Gastrocnemius medialis (tissue), 4 donors: ENCODE measurements at places on chromosomes 5 and 9. TPM values are rescaled to one million over a fixed set of nuclear protein-coding genes. Genes with fewer than 3 reads are reported as not detected.

The TAF11L5 gene
- not detected for total RNA-seq

DNA sequence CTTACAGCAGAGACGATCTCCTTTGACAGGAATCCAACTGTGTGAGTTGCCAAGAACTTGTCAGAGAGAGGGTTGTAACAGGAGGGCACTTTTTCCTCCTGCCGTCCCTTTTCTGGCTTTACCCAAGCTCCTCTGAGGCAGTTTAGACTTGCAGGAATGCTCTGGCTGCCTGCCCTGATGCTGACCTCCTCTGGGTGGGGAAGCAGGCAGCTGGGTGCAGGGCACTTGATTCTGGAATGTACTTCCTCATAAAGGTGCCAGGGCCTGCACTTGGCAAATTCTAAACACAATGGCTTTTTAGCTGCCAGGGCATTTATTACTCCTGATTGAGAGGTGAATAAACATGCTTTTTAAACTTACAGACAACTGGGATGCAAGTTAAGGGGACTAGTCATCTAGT lies 190.4 kb downstream of the EPB41L4A start:
- no peak for DNase-seq

DNA sequence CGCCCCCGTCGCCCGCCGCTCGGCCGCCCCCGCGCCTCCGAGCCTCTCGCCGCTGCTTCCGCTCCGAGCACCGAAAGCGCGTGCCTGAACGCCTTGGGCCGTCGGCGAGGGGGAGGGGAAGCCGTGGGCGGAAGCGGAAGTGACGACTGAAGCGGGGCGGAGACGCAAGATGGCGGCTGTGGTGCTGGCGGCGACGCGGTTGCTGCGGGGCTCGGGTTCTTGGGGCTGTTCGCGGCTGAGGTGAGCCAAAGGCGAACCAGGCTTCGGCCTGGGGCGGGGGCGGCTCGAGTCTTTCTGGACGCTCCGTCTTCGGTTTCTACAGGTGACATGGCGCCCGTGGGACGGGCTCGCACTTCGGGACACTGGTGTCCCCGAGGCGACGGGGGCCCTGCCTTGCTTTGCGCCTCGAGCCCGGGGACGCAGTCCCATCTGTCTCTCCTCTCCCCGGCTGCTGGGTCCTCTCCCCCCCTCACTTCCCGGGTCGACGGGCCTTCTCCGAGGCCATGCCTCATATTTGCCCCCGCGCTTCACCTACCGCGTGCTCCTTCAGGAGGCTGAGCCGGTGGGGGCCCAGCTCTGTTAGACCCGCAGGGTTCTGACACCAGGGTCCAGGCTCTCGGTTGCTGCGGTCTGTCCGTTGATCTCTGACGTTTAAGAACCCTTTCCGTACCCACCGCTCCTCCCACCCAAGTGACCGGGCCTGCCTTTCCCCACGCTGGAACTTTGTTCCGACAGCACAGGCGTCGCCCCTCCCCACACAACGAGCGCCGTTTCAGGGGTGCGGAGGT lies at the start of the genes ENTR1 and PMPCA:
Gene ENTR1, minus strand, starts transcription at position 115 of the 788 bp plus-strand sequence. CDS start 217 bp downstream, outside the sequence.
Gene PMPCA, plus strand, starts transcription at position 159 of the 788 bp plus-strand sequence. Its CDS starts 11 bp downstream, at position 170.
- peak; percentile 87 for DNase-seq

The FOXD4L6 gene
- total RNA-seq, result not detected

The ADAMTS13 gene
- total RNA-seq, result 1.6 TPM

The NSG2 gene
- not detected for total RNA-seq

The TMEM232 gene
- total RNA-seq, result not detected

The WDR31 gene
- 0.29 TPM for total RNA-seq

DNA sequence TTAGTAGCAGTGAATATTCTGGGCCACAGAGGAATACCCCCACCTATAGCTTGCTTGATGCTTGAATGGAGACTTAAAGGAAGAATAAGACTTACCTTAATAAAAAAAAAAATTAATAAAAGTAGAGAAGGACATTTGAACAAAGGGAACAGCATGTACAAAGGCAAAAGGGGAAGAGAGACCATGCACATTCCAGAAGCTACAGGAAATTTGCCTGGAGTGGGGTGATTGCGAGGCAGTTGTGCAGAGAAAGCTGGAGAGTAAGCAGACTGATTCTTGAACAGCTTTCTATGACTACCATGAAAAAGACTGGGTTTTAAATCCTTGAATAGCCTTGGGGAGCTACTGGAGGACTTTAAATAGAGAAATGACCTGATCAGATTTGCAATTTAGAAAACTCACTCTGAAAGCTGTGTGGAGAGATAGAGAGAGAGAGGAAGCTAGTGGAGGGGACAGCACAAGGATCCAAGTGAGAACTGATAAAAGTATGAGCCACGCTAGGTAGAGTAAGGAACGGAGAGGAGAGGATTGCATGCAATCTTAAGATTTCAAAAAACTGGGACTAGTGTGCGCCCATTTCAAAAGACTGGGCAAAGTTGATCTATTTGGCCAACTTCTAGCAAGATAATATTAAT lies 12.5 kb upstream of the SSBP2 start:
- DNase-seq, result no peak

DNA sequence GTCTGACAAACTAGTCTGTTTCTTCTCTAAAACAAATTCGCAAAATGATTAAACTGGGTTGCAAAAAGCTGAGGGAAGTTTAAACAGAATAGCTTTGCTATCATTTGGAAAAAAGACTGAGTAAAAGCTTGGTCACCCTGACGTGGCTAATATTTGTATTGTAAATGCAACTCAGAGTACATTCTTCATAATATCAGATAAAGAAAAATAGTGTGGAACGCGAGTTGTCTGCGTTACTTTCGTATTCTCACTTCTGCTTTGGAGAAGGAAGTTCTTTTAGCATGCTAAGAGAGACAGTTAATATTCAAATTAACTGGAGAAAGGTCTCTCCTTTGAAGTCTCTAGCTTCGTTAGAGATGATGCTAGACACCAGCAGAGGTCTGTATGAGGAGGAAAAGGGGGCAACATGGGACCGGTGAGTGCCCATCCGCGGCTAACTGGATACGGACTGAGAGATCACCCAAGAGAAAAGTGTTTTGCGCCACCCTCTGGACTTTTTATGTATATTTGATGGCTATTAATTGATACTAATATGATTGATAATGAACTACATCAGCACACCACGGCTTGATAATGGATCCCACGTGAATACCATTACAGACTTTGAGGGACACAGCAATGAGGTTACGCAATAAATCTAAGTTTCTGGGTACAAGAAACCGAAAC lies 2.9 kb upstream of the CNTRL start:
- no peak for DNase-seq

DNA sequence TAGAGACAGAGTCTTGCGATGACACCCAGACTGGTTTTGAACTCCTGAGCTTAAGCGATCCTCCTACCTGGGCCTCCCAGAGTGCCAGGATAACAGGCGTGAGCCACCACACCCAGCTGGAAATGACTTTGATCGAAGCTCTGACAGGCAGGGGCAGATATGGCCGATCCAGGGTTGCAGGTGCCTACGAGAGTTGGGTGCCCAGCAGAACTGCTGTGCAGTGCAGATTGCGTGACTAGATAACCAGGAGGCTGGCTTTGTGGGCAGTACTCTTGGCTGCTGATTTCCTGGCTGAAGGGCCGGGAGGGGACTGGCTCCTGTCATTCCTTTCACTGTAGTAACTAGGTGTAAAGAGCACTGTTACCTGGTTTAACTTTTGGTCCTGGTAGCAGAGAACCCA lies 11.8 kb downstream of the TBC1D13 start:
- no peak for DNase-seq

DNA sequence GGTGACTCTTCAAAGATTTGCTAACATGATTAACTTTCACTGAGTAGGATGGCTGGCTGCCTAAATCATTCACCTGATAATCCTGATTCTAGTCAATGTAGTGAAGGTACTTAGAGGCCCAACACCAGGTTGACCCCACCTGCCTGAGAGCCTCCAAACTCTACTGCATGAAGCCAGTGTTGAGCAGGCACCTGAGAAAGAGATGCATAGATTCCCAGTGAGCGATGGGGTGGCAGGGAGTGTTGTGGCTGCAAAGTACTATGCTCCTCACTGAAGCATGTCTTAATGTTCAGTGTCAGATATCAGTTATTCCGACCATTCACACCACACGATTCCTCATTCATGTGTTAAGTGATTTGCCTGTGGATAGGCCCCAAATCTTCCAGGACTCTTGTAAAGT lies 804.4 kb downstream of the TLE4 start:
- no peak for DNase-seq

The ACSL6 gene
- 0.29 TPM for total RNA-seq

DNA sequence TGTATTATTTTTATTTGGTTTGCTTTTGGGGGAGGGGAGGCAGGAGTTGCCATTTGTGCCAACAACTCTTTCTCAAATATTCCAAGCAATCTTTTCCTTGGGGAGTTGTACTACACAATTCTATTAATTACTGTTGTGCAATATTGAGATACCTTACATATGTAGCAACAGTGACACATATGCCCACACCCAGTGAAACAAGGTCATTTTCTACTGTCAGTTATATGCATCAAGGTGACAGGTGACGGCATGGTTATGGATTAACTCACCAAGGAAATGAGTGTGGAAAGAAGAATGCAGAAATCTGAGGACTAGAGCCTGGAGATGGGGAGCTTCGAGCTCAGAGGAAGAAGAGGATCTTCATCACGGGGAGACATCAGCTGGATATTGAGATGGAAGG lies 17.9 kb upstream of the MSMP start:
- no peak for DNase-seq

The PCDHB12 gene
- total RNA-seq, result 0.52 TPM

- no peak for DNase-seq
Measured at GRCh38 chr5:114390431-114390830, 28.6 kb downstream of the KCNN2 start.

The OMD gene
- total RNA-seq, result 1.5 TPM

- DNase-seq, result no peak
Measured at GRCh38 chr5:137714946-137715345, 20.9 kb downstream of the KLHL3 start.

The SH3PXD2B gene
- total RNA-seq, result 5.2 TPM

- no peak for DNase-seq
Measured at GRCh38 chr9:16197578-16198370, 644.9 kb downstream of the CCDC171 start.

- DNase-seq, result no peak
Measured at GRCh38 chr9:110298043-110298605, 39.5 kb downstream of the TXNDC8 start.

DNA sequence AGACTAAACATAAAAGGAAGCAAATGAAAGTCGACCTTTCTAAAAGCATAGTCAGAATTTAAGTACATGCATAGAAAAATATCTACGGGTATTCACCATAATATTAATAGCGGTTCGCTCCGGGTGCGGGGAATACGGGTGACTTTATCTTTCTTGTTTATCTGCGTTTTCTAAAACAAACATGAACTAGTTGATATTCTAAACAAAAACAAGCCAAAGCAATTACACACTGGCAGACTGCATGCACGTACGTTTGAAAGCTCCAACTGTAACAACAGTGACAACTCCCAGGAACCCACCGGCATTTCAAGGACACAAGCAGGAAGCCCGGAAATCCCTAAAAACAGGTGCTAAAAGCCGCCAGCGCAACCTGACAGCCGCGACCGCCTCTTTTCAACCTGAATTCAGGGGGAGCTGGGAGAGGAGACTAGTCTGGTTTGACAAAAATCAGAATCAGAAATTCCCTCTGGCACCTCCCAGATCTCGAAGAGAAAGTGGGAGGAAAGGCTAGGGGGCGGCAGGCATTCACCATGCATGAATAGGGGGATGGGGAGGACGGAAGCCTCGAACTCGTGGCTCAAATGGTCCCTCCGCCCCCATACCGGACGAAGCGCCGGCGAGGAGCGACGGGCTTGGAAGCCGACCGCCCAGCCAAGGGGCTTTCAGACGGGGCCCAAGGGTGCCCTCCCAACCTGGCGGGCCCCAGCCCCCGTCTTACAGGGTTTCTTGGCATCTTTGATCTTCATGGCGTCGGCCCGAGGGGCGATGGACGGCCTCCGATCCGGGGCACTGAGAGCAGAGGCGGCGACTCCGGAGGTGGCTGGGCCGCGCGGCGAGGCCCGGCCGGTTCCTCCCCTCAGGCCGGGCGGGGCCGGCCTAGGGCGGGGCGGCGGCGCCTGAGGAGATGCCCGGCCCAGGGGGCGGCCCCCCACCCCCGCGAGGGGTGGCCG lies at the start of gene PANK3:
Gene PANK3, minus strand, starts transcription at position 831 of the 950 bp plus-strand sequence. Its CDS starts 85 bp downstream, at position 746.
- DNase-seq, result no peak

GRCh38 chr5:127580731-127581130 lies 63.3 kb downstream of the PRRC1 start:
- no peak for DNase-seq

DNA sequence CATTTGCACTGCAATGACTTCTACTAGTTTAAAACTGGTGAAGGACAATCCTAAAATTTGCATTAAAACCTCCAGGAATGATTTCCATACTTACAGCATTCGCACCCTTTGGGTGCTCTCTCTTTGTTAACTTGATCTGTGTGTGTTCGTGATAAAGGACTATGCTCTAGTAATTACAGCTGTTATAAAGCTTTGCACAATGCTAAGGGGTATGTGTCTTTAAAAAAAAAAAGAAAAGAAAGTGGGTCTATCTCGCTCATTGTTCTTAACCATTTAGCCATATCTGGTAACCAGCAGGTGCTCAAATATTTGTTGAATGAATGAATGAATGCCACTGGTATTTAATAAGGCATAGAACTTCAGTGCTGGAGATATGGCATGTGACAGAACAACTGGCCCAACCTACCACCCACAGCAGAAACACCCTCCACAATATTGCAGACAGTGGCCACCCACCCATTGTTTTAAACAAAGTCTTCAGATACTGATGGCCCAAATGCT lies 8.7 kb downstream of the TRIM36 start:
- no peak for DNase-seq

- no peak for DNase-seq
Measured at GRCh38 chr5:69492391-69492922, at the start of gene OCLN. TSS of gene OCLN (plus strand) at chr5:69492790. CDS start at chr5:69504245, 11,455 bp downstream.

The EMB gene
- total RNA-seq, result 2.3 TPM

GRCh38 chr9:117480253-117480652 lies 65.4 kb upstream of the ASTN2 start:
- no peak for DNase-seq

- no peak for DNase-seq
Measured at GRCh38 chr5:9623661-9624060, 6.5 kb downstream of the TAS2R1 start.

GRCh38 chr9:70398145-70398556 lies 16.3 kb downstream of the KLF9 start:
- DNase-seq, result no peak

DNA sequence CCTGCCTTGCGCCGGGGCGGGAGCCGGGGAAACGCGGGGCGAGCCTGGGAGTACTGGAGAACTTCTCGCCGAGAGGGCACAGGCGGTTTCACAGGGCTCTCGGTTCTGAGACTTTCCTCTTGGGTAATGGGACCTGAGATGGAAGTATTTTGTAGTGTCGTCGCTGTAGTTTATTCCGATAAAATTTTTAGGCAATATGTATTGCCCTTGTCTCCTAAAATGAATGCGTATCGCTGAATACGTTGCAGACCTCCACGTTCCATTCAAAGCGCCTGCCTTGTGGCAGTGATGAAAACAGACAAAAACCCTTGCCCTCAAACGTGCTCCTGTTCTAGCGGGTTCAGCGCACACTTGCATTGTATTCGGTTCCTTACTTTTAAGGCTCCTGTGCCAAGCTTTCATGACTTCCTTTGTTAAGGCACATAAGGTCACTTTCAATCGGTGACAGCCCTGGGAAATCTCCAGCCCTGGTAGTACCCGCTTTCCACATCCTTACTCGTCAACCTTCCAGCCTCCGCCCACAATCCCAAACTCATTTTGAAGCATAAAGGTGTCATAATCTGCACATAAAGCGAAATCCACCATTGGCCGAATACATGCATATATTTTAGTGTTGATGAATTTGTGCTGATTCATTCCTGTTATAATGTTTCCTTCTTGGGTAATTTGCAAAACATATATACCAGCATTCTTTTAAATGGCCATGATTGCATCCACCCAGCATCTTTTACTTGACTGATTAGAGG lies 694 bp downstream of the RMI1 start:
- DNase-seq, result peak; percentile 56
